ENCODE measurements at places on chromosomes 3 and 15.

DNA sequence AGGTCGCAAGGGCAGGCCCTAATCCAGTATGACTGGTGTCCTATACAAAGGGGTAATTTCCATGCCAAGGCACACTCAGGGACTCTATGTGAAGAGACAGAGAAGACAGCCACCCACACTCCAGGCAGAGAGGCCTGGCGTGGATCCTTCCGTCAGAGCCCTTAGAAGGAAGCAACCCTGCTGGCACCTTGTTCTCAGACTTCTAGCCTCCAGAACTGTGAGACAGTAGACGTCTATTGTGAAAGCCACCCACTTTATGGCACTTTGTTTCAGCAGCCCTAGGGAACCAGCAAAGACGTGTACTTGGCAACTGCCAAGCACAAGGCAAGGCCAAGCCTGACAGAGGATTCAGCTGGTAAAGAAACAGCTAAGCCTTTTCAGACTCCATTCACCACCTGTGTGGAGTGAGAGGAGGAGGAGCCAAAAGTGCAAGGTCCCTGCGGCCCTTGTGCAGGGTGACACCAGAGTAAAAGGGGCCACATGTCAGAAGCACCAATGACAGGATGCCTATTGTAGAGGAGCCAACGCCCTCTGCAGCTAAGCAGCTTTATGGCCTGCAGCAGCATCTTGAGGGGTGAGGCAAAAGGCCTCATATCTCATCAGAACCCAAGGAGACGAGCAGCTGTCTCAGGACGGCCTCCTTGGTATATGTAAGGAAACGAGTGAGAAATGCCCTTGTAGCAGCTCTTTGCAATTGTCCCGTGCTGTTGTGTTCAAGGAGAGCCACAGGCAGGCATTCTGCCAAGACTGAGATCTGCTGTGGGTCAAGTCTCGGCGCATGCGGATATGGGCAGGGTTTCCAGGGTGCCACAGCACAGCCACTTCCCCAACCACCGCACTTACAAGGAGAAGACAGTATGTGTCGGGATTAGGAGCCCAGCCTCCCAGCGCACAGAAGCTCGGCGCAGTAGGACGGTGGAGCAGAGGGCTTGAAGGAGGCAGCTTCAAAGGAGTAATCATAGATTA, 121.5 kb upstream of the LIPC start:
- no peak for DNase-seq

DNA sequence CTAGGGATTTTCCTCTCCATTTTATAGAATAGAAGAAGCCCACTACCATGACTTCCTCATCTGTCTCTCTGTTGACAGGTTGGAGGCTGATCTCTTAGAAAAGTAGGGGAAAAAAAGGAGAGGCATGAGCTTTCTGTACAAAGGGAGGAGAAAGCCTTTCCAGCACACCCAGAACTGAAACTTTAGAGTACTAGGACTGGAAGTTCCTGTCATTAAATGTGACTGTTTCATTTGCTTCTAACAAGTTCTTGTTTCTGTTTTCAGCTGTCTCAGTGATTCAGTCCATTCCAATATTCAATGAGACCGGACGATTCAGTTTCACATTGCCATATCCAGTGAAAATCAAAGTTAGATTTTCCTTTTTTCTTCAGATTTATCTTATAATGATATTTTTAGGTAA, 39.0 kb downstream of the INTS14 start:
- DNase-seq = no peak

DNA sequence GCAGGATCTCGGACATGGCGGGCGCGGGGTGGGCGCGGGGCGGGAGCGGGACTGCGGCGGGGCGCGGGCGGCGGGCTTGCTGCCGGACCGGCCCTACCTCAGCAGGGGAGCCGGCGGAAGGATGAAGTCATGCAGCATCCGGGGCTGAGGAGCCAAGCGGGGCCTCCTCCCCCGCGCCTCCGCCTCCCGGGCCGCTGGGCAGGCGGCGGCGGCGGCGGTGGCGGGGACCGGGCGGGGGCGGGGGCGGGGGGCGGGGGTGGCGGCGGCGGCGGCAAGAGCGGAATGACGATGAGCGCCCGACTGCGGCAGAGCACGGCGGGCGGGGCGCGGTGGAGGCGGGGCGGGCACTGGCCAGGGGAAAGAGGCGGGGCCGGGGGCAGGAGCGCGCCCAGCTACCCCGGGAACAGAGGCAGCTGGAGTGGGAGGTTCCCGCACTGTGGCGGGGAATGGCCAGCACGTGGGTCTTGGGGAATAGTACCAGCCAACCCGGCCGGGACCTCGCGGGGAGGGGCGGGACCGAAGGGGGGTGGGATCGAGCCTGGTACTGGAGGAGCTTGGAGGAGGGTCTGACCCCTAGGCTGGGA, at the start of gene CAMK2N2:
TSS of gene CAMK2N2 (minus strand) at position 284 of the 584 bp plus-strand sequence. CDS start at position 16, 268 bp downstream.
- DNase-seq = peak; percentile 62

GRCh38 chr3:98003306-98003969, 31.2 kb upstream of the RIOX2 start:
- DNase-seq = no peak

GRCh38 chr3:171620825-171621434, 160.7 kb upstream of the TNIK start:
- no peak for DNase-seq

GRCh38 chr3:164897342-164897741, 181.0 kb downstream of the SI start:
- no peak for DNase-seq

- no peak for DNase-seq
These were observed 7.6 kb upstream of the ISL2 start for GRCh38 chr15:76328958-76329357.

DNA sequence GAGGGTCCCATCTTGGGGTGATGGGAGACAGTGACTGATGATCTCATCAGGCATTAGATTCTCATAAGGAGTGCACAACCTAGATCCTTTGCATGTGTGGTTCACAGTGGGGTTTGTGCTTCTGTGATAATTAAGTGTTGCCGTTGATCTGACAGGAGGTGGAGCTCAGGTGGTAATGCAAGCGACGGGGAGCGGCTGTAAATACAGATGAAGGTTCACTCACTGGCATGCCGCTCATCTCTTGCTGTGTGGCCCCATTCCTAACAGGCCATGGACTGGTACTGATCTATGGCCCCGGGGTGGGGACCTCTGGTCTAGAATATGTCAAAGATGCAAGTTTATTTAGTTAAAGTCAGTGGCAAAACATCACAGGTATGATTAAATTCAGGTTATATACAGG, 8.7 kb downstream of the MEF2A start:
- no peak for DNase-seq

GRCh38 chr15:27574541-27575054, 524.5 kb downstream of the OCA2 start:
- DNase-seq = no peak

DNA sequence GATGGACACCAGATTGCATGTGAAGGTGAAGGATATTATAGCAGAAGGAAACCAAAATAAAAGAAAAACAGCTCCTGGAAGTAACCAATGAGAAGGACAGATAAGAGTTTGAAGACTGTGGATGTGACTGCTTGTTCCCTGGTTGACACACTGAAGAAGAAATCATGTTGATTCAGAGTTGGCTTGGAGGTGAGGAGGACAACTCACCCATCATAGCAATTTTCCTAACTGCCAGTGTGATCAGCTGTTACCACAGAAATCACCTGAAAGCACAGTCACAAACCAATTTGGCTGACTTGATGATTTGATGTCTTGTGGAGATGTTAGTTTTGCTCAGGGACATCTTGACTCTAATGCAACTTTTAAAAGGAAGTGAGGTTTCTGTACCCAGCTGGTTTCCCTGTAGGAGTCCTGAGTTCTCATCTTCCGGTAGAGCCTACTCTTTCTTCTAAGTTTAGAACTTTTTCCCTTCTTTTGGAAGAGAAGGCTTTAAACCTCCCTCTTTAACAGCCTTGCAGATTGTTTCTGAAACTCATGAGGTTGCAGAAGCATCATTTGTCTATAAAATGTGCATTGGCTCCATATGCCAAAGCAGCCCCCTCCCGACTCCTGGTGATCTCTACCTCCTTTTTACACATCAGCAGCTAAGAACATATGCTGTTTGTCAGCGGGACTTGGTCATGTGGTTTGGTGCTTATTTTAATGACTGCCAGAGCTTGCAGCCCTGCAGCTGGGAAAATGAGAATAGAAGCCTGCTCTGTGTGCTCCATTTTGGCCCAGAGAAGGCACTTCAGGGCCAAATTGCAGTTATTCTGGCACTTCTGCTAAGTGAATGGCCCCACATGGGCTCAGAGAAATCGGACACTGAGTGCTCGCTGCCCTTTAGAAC, 10.3 kb downstream of the ATG7 start:
- DNase-seq = no peak

- DNase-seq = no peak
These were observed 32.5 kb upstream of the CD47 start for GRCh38 chr3:108123326-108123725.

DNA sequence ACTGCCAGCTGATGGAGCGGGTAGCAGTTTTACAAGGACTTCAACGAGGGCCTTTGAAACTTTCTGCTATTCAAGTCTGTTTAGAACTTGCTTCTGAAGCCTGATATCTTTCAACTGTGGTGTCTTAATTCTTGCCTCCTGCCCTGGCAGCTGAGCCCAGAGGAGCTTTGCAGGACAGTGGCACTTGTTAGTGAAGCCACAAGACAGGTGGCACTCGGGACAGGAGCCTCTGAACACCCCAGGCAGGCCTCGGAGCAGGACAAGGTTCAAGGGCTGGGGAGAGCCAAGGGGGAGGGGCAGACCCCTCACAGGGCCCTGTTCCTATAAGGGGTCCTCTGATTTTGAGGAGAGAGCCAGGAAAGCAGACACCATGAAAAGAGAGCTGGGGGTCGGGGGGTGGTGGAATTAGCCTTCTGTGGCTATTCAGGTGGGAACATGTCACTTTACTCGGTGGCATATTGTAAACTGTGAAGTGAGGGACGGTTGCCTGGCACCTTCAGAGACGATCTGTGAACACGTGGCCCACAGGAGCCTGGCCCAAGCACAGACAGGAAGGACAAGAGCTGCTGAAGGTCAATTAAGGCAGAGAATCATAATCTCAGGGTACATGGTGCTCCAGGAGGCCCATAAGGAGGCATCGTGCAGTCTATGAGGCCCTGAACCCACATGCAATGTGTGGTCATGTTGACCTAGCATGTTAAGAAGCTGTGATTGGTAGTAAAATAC, 30.1 kb upstream of the KY start:
- DNase-seq = no peak

- DNase-seq = no peak
These were observed 1310.2 kb downstream of the SI start for GRCh38 chr3:163768048-163768447.

- DNase-seq = no peak
These were observed 196.3 kb downstream of the EPHA3 start for GRCh38 chr3:89303701-89304100.

DNA sequence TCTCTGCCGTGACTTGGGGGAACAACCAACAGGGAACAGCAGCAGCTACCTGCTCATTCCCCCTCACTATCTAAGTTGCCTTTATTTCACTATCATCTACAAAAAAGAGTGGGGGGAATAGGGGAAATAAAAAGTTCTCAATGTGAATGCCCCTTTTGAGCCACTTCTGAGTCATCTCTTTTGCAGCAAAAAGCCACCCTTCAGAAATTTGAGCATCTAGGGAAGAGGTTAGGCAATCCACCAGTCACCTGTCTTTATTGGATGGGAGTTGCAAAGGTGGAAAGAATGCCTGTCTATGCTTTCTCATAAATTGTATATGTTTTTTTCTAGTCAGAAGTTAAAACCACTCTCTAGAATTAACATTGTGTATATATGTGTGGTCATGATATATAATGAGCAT, 41.1 kb downstream of the GPD1L start:
- no peak for DNase-seq

DNA sequence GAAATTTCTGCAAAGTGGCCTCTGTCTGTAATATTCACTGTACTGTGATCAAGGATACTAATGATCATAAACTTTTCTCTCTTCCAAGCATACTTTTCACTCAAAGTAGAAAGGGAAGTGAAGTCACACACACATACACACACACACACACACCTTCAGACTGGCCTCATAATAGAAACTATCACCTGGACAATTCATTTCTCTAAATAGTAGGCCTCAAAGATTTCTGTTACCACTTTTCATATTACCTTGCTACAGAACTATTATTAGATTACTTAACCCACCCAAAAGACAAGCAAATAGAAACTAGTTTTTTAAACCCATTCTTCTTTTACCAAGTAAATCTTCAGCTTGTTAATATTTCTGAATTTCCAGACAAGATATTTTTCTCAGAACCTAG, 12.2 kb downstream of the CPB1 start:
- no peak for DNase-seq

GRCh38 chr3:123637131-123637530, 52.3 kb upstream of the HACD2 start:
- no peak for DNase-seq

GRCh38 chr15:50192926-50193620, 11.1 kb downstream of the SLC27A2 start:
- DNase-seq = no peak

DNA sequence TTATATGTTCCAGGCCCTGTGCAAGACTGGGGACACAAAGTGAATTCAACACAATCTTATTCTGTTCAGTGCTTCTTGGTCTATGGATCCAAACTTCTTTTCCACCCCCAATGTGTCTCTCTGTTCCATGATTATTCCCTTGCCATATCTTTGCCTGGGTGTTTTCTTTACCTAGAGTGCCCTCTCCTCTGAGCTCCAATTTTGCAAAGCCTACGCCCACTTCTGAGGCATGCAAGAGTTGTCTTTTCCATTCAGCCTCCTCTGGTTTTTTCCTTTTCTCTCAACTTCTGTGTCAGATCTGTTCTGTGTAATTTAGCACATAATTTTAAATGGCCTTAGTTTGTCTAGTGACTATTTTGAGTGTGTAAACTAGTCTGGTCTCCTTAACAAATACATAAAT, 72.8 kb upstream of the PLCL2 start:
- no peak for DNase-seq

DNA sequence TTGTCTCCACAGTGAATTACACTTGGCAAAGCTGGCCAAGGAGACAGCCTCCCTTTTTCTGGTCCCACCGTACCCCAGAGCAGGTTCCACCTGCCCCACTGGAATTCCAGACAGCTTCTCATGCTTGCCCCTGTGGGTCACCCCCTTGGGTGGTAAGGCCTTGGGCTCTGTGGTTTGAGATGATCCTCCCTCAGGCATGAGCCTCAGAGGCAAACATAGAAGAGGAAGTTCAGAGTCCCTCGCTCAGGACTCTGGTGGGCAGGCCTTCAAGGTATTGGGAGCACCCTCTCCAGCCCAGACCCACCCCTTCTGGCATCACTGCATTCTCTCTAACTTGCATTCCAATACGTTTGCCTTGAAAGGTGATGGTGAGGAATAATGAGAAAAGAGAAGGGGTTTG, 17.6 kb upstream of the UBA7 start:
- DNase-seq = no peak

DNA sequence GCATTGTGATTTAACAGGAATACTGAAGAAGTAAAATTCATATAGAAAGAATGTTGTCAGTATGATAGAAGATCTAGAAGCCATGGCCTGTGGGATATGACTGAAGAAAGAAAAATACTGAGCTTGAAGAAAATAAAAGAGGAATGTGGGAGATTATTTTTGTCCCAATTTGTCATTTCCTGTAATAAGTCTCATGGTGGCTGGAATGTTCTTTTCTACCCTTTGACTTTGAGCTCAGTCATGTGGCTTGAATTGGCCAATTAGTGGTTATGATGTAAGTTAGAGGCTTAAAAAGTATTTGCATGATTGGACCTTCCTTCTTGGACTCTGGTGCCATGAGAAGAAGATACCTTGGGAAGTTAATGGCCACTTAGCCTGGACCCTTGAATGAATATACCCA, 14.1 kb downstream of the APH1B start:
- DNase-seq = no peak

- no peak for DNase-seq
These were observed 108.8 kb downstream of the FAIM start for GRCh38 chr3:138717348-138717747.

- no peak for DNase-seq
These were observed 72.7 kb downstream of the UACA start for GRCh38 chr15:70690491-70691276.

Data from activated naive CD8-positive, alpha-beta T cell treated with anti-CD3 and anti-CD28 coated beads, Interleukin-2, amount 50 U/mL, for 24 hours (primary cell).